ENCODE measurements at places on chromosomes 12 and 14.

- no peak for DNase-seq
These were observed 16.9 kb upstream of the DUSP6 start for GRCh38 chr12:89369166-89369565.

- DNase-seq: no peak
These were observed 6.7 kb downstream of the KRT7 start for GRCh38 chr12:52239767-52240166.

DNA sequence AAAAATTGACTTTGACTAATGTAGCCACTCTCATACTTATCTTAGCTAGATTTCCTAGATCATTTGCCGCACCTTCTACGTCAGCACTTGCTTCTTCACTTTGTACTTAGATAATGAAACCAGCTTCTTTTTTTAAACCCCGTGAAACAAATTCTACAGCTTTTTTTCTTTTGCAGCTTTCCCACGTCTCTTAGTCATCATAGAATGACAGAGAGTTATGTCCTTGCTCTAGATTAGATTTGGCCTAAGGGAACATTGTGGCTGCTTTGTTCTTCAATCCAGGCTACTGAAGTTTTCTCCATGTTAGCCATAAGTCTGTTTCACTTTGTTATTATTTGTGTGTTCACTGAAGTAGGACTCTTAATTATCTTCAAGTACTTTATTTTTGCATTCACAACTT is 94.9 kb downstream of the SLCO1A2 start:
- no peak for DNase-seq

DNA sequence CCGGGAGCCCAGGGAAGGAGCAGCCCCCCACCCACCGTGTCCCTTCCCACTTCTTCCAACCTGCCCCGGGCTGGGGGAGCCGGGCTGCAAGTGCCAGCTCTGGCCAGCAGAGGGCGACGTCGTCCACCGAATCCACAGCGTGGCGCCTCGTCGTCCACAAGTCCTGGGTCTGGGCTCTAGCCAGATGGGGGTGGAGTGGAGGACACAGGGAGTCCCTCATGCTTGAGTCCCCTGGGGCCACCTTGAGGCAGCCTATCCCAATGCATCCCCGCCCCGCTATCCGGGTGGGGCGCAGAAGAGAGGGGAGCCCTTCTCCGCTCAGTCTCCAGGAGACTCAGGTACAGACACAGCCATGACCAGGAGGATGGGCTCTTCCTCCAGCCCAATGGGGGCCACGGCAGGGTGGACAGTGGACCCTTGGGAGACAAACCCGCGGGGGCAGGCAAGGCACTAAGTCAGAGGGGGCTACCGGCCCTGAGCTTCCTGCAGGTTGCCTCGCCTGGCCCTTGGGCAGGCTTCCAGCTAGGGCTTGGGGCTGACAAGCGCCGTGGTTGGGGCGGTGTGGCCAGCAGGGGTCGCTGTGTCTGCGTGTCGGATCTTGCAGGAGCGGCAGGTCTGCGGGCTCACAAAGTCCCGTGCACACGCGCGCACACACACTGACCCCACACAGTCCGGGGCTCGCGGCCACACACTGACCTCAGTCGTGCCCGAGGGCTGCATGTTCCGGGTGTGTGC is 5.5 kb downstream of the AQP5 start:
- peak; percentile 97 for DNase-seq

DNA sequence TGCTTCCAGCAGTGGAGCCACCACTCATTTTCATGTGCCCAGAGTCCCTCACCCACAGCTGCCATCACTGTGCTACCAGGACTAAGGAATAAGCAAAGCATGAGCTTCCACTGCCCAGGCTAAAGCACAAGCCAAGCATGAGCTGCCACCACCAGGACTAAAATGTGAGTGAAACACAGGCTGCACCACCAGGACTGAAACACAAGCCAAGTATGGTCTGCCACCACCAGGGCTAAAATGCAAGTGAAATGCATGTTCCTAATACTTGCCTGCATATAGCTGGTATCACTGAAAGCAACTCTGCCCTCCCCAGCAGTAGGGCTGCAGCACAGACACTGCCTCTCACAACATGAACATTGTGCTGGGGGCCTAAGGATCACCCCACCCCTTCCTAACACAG is 30.0 kb downstream of the CEP83 start:
- DNase-seq: no peak

- DNase-seq: no peak
These were observed 734 bp downstream of the COX6A1 start for GRCh38 chr12:120438495-120439198.

- DNase-seq: no peak
These were observed 124.7 kb downstream of the EPS8 start for GRCh38 chr12:15664491-15664890.

DNA sequence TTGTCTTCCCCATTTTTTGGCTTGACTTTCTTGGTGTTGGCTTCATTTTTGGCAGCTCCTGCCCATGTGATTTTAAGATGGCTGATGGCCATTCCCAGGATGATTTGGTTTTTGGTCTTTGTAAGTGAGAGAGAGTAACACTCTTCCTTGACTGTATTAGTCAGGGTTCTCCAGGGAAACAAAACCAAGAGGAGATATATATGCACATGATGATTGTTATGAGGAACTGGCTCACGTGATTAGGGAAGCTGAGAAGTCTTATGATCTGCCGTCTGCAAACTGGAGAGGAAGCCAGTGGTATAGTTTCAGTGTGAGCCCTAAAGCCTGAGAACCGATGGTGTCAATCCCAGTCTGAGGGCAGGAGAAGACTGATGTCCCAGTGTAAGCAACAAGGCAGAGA is 146.6 kb downstream of the NRXN3 start:
- no peak for DNase-seq

DNA sequence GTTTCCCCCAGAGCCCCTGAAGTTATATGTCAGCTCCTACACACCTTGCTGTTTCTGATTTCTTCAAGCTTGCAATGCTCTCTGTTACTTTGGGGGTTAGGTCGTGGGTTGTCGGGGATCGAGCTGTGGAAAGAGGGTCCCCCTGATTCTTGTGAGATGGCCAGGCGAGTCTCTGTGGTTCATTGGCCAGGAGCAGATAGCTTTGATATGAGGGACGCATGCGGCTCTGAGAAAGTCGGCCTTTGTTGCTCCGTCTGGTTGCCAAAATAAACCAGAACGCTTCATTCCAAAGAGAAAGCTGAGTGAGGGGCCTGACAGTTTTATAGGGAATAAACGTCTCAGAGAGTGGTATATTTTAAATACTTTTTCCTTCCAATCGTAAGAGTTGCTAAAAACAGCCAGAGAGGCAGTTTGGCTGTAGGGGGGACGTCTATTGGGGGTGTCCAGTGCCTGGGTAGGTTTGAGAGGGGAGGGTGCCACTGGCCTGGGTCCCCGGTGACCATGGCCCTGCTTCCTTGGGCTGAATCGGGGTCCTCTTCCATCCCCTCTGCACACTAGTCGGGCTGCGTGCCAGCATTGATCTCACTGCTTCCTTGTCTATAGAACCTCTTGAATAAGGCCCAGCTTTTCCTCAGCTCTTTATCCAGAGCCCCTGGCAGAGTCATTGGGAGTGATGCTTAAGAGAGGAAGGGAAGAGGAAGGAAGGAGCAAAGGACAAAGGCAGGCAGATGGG is 18.9 kb downstream of the CCND2 start:
- no peak for DNase-seq

GRCh38 chr14:74737753-74738325 is 24.9 kb downstream of the FCF1 start:
- no peak for DNase-seq

DNA sequence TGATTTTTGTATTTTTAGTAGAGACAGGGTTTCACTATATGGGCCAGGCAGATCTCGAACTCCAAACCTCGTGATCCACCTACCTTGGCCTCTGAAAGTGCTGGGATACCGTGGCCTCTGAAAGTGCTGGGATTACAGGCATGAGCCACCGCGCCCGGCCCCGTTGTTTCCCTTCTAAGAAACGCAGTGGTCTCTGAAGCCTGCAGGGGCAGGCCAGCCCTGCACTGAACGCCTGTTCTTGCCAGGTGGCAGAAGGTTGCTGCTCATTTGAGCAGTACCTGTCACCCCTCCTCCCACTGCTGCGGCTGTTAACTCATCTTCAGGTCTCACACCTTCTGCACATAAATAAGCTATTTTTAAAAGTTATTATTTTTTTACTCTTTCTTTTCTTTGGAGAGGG is 24.3 kb downstream of the GPRC5A start:
- no peak for DNase-seq

DNA sequence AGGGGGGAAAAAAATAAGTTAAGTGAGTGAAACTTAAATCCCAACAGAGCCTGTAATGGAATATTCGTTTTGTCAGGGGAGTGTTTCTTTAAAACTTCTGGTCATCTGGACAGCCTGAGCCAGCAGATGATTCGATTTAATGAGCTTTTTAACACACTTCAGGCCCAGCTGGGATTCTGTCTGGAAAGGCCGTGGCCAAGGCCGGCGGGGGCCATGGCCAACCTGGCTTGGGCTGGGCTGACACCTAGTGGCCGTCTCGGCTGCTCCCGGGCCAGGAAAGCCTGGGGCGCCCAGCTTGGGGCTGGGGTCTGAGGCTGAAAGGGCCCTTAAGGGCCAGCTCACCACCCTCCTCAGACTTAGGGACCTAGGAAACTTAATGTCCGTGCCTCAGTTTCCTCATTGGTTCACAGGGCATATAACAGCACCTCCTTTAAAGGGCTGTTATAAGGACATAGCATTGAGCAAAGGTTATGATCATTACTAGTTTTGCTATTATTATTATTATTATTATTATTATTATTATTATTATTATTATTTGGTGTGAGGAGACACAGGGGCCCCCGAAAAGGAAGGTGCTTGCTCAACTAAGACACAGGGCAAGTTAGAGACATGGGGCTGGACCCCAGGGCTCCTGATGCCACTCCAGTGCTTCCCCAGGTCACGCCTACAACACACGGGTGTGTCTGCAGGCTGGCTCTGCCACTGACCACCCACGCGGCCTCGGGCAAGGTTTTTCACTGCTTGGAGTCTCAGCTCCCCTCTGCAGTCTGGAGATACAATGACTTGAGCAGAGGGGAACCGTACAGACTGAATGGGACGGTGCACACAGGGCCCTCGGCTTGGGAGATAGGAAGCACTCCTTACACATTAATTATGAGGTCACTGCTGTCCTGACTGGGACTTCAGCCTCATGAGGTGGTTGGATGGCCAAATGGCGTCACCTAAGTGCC is 84.0 kb downstream of the SYNE3 start:
- no peak for DNase-seq

DNA sequence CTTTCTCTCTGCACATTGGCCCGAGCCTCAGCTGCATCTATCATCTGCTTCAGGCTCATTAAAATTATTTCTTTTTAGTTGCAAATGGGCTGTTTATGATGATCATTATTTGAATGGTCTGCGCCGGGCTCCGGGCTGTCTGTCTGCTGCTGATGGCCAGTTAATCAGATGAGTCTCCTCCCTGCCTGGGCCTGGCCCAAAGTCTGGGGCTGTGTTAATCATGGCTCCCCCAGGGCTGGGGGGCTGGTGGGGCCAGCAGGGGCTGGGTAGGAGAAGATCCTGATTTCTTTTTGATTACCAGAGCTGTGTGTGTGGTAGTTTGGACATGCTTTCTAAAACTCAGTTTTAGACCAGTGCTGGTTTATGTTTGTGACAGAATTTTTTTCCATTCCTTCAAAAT is 159.1 kb downstream of the PHETA1 start:
- DNase-seq: no peak

DNA sequence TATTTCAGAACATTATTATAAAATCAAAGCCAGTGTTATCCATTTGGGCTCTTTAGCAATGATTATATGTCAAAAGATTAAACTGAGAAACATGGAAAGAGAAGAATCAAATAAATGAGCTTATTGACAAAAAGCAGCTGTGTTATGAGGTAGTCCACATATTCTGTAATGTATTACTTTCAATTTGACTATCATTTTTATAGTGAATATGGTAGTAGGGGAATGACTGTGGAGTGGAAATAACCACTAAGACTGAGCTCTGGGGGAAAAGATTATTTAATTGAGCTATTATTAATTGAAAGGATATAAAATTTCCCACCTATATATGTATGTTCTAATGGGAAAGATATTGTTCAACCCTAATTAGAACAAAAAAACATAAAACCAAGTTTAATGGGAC is 381.3 kb downstream of the TMTC2 start:
- no peak for DNase-seq

GRCh38 chr12:110578694-110579534 is 4.2 kb downstream of the PPTC7 start:
- DNase-seq: no peak

GRCh38 chr12:13880613-13881012 is 100.8 kb downstream of the GRIN2B start:
- no peak for DNase-seq

DNA sequence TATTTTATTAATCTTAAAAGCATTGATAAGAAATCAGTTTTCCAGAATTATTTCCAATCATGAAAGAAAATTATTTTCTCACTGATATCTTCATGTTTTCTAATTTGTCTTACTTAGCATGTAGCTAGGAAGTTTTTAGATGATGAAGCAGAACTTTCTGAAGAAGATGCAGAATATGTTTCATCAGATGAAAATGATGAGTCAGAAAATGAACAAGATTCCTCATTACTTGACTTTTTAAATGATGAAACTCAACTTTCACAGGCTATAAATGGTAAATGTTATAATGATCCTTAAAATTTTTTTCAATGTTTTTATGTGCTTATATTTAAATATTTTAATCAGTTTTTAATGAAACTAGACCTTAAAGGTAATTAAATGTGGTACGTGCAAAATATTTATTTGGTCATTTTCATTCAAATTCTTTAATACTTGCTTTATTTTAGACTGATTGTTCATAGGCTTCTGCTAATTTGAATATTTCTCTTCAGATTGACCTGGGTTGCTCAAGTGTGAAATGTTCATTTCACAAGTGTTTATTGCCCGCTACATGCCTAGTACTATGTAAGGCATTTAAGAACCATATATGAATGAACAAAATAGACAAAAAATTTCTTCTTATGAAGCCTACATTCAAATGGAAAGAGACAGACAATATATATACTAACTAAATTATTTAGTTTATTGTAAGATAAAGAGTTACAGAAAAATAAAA is 49.5 kb downstream of the FANCM start:
- no peak for DNase-seq

DNA sequence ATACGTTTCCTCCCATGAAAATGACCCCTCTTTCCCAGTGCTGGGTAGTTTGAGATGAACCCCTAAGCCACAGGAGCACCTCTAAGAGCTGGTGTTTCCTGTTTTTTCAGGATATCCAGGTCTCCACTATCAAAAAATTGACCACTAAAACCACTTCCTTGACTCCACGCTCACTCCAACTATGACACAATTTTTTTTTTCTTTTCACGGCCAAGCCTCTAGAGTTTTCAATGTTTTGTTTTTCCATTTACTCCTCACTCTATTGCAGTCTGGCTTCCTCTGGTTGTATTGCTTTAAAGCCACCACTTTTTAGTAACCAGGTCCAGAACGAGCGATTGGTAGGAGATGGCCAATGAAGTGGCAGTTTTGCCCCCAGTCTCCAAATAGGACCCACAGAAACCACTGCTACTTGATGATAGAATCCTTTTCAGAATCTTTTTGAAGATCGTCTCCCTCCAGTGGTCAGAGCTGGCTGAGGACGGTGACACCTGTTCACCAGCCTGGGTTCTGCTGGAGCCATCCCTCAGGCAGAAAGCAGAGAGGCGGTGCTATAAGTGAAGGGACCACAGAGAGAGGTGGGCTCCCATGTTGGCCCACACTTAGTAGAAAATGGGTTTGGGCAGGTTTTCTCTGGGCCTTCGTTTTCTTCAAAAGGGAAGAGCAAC is 454.4 kb downstream of the VRK1 start:
- no peak for DNase-seq

- peak; percentile 5 for DNase-seq
These were observed 77.9 kb downstream of the SPATA7 start for GRCh38 chr14:88463318-88463717.

- DNase-seq: no peak
These were observed 3.2 kb downstream of the PPP1R1A start for GRCh38 chr12:54585243-54585642.
